ENCODE measurements at places on chromosomes 2 and 18. TPM values are rescaled to one million over a fixed set of nuclear protein-coding genes. Genes with fewer than 3 reads are reported as not detected.

- DNase-seq = no peak
Observed at GRCh38 chr18:3219241-3219630, 532 bp downstream of the MYOM1 start.

- peak; percentile 65 for DNase-seq
Observed at GRCh38 chr2:241217320-241218031, 29.0 kb downstream of the ANO7 start.

CRYGB gene
- total RNA-seq = not detected

NRP2 gene
- total RNA-seq = 42.6 TPM
